ENCODE measurements at places on chromosomes 1 and 21.

DNA sequence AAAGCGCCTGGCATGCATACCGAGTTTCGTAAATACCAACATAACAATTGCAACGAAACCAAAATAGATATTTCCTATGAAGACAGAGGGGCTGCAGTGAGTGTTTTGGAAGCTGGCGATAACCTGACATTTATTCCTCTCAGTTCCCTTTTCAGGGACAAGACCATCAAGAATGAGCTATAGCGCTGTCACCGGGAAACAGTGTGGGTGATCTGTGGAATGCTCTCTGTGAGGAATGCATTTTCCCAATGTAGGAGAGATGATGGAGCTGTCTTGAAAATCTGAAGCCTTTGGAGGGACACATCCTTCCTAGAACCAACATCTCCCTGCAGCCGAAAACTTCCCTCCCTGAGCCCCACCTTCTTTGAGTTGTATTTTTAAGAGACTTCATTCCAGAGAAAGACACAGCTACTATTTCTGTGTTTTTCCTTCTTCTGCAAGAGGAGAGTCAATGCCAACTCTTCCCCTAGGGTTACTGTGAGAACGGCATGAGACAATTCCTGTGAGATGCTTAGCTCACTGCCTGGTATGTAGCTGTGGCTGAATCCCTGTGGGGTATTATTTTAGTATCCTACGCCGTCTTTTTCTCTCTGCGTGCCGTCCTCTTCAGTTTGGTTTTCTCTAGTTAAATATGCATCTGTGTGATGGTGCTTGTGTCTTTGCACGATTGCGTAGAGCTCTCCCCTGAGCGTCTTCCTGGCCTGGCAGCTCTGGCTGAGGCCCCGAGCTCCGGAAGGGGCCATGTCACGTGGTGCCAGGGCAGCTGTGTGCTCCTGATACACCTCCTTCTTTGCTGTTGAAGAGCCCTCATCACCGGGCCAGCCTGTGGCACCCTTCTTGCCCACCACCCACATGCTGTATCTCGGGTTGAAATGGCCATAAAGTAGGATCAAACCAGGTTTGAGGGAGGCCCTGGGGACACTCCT, 45.2 kb downstream of the AJAP1 start:
- no peak for DNase-seq

DNA sequence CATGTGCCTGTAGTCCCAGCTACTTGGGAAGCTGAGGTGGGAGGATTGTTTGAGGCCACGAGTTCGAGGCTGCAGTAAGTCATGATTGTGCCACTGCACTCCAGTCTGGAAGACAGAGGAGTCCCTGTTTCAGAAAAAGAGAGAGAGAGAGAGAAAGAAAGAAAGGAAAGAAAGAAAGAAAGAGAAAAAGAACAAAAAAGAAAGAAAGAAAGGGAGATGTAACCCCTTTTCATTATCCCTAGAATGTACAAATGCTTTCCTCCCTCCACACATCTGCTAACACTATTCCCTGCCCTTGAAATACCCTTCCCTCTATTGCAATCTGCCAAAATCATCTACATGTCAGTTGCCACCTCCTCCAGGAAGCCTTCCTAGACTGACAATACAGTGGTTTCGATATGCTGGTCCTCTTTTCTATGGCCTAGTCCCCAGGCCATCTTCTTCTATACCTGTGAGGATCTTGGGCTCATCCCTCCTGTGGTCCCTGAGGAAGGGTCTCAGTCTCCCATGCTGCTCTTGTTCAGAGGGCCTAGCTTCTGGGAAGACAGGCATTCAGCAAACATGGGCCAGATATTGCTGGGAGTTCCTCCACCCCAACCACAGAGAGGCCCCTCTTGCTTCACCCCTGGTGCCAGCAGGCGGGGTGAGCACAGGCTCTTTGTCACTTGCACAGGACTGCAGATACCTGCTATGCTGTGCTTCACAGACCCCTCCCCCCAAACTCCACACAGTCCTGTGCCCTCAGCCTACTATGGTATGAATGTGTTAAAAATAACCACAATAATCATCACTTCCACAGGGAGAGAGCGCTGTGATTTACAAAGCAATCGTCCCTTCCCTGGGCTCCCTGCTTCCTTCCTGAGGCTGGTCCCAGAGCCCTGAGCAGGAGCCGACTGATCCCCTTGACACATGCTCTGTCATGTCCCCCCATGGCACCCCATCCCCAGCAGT, 14.1 kb downstream of the ADGRB2 start:
- no peak for DNase-seq

DNA sequence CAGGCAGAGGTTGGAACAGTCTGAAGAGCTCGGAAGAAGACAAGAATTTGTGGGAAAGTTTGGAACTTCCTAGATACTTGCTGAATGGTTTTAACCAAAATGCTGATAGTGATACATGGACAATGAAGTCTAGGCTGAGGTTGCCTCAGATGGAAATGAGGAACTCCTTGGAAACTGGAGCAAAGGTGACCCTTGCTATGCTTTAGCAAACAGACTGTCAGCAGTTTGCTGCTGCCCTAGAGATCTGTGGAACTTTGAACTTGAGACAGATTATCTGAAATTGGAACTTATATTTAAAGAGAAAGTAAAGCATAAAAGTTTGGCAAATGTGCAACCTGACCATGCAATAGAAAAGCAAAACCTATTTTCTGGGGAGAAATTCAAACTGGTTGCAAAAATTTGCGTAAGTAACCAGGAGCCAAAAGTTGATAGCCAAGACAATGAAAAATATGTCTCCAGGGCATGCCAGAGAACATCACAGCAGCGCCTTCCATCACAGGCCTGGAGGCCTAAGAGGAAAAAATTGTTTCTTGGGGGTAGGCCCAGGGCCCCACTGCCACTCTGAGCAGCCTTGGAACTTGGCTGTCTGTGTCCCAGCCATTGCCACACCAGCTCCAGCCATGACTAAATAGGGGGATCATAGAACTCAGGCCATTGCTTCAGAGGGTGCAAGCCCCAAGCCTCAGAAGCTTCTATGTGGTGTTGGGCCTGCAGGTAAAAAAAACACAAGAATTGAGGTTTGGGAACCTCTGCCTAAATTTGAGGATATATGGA, 675.3 kb downstream of the LTN1 start:
- DNase-seq, result no peak

DNA sequence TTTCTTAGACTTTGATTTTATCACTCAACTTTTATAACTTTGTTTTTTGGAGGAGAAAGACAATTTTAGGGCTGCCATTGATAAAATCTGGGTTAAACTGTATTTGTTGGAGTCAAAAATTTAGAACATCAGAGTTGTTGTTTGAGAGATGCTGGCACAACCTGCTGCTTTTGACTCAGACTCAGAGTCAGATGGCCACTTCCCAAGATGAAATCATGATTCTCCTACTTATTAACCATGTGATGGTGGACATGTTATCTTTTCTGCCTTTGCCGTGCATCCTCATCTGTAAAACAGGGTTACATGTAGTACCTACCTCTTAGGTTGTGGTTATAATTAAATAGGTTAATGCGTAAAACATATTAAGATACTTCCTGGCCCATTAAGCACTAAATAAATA, 71.2 kb downstream of the PLA2G4A start:
- DNase-seq, result no peak

- DNase-seq, result no peak
These were observed 1.7 kb upstream of the KRTAP7-1 start for GRCh38 chr21:30831194-30831765.

GRCh38 chr21:29637134-29637533, 302.7 kb downstream of the GRIK1 start:
- DNase-seq, result no peak

- DNase-seq, result no peak
These were observed 60.1 kb upstream of the CYP2J2 start for GRCh38 chr1:59986516-59987310.

- DNase-seq, result no peak
These were observed 144.8 kb upstream of the SAMSN1 start for GRCh38 chr21:14690886-14691285.

DNA sequence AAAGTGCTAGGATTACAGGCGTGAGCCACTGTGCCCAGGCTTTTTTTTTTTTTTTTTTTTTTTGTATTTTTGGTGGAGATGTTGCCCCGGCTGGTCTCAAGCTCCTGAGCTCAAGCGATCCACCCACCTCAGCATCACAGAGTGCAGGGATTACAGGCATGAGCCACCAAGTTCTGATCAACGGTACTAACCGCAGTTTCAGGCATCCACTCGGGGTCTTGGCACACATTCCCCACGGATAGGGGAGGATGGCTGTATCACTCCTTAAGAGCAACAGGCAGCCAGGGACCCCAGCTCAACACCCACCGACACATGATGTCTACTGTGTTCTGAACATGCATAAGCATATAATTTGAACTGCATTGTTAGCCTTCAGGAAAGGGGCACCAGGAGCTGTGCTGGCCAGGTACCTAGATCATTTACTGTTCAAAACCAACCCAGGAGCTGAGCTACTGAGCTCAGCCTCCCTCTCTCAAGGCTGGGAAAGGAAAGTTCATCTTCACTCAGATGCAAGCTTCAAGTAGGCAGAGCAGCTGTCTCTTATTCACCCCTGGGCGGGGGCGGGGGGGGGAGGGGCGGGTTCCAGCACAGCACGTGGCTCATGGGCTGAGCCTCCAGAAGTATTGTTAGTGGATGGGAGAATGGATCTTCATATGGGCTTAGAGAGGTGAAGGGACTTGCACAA, 24.7 kb downstream of the CAPZB start:
- DNase-seq, result no peak

GRCh38 chr21:45887788-45888187, 93.8 kb upstream of the COL6A1 start:
- no peak for DNase-seq

- no peak for DNase-seq
These were observed 4.4 kb downstream of the CD53 start for GRCh38 chr1:110877364-110877763.

DNA sequence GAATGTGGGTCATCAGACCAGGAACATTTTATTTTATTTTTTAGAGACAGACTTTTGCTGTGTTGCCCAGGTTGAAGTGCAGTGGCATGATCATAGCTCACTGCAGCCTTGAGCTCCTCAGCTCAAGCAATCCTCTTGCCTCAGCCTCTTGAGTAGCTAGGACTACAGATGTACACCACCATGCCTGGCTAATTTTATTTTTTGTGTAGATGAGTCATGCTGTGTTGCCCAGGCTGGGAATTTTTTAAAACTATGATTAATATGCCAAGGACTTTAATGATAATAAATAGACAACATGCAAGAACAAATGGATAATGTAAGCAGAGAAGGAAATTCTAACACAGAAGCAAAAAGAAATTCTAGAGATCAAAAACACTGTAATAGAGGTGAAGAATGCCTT, 142.4 kb downstream of the AK5 start:
- DNase-seq, result no peak

DNA sequence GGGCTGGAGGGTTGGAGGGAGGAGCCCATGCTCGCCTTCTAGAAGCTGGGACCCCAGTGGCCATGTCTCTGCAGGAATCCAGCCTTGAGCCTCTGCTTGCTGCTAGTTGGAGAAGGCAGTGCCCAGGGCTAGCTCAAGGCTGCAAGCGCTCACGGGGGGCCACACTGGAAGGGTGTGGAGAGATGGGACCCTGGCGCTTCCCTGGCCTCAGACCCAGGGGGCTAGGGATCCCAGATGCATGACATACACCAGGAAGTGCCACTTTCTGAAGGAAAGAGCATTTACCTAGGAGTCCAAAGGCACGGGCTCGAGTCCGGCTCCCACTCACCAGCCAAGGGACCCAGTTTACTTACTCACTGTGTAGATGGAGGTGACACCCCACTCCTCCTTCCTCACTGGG, 32.6 kb downstream of the NENF start:
- DNase-seq, result no peak

DNA sequence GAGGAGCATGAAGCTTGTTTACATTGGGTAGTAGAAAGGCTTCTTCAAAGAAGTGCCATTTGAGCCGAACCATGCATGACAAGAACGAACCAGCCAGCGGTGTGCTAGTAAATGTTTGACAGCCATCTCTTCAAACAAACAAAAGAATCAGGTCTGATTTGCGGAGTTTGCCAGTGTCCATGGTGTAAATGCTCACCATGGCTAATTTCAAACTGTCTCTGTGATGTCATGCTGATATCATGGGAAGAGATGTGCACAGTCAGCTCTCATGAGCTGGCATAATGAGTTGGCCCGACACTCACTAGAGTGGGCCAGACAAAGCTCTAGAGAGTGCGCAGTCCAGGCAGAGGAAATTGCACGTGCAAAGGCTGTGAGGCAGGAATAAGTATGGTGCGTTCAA, 101.1 kb downstream of the KAZN start:
- DNase-seq, result no peak

DNA sequence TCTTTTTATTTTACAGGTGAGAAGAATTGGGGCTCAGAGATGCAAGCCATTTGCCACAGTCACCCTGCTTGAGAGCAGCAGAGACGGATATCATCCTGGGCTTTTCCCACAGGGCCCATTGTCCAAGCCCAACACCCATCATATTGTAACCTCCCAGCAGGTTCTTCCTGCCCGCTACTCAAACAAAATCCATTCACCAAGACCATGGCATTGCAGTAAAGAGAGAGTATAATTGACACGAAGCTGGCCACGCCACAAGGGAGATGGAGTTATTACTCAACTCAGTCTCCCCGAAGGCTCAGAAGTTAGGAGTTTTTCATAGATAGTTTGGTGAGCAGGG, 60.9 kb upstream of the KLHDC7A start:
- no peak for DNase-seq

DNA sequence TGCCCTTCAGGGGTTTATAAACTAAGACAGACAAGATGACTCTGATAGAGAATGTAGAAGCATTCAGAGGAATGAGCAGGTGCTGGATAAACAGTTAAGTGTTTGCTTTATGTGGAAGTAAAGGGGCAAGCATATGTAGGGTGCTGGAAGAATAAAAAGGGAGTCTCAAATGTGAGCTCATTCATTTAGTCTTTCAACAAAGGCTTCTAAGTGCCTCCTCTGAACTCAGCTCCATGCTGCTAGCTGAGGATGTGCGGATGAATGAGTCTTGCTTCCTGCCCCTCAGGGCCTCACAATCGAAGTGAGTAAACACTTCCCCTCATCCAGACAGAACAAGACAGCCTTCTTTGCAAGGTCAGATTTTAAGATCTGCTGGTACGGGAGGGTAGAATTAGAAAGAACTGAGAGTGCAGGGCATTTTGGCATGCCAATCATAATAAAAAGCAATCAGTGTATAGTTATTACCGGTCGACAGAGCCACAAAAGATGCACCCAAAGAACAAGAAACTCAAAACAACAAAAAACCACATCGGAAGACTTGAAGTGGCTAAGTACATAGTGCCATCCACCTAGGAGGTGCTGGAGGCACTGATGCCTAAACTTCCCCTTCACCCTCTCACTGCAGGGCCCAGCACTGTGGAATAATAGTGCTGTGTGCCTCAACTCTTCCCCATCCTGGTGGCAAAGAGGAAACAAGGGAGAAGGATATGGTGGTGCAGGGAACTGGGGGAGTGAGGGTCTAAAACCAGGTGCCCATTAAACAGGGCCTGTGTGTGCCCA, 69.8 kb downstream of the TNR start:
- DNase-seq, result no peak

DNA sequence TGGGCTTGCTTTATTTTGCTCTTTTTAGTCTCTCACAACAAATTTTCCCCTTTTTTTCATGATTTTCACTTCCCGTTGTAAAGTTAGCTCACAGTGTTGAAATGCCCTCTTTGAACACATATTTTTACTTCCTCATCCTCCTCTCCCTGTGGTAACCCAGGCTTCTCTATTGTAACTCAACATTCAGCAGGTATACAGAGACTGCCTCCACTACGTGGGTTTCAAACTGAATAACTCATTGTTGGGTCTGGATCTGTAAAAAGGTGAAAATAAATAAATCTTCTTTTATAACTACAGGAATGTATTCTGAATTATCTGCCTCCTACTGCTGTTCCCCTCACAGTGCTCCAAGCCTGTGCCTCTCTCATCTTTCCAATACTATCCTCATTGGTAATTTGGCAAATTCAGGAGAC, 166.4 kb downstream of the RUNX1 start:
- no peak for DNase-seq

GRCh38 chr1:178921499-178921898, 50.6 kb upstream of the ANGPTL1 start:
- no peak for DNase-seq

GRCh38 chr1:222124602-222125001, 382.7 kb upstream of the DUSP10 start:
- no peak for DNase-seq
